Uterine smooth muscle cell (primary cell): ENCODE measurements at places on chromosomes 16 and 17. TPM values are rescaled to one million over a fixed set of nuclear protein-coding genes. Genes with fewer than 3 reads are reported as not detected.

The TPSG1 gene
- 0.37 TPM in 1 of 2 replicates, not detected in the other for total RNA-seq

The HOXB9 gene
- total RNA-seq, result not detected in 2 replicates

The PVALEF gene
- total RNA-seq, result not detected in 2 replicates

The SEPTIN1 gene
- total RNA-seq, result 0.25 TPM in 1 of 2 replicates, not detected in the other
